ENCODE measurements at places on chromosomes 5 and 9.

GRCh38 chr5:1873243-1873959 is 9.3 kb downstream of the IRX4 start:
- no peak for DNase-seq

- DNase-seq, result no peak
These were observed 38.4 kb downstream of the IRX1 start for GRCh38 chr5:3634061-3634460.

- DNase-seq, result no peak
These were observed 197.0 kb downstream of the SEC61B start for GRCh38 chr9:99419070-99419469.

- no peak for DNase-seq
These were observed 5.6 kb downstream of the TLE1 start for GRCh38 chr9:81683704-81684103.

GRCh38 chr5:62538017-62538942 is 40.3 kb upstream of the LRRC70 start:
- DNase-seq, result peak; percentile 27

DNA sequence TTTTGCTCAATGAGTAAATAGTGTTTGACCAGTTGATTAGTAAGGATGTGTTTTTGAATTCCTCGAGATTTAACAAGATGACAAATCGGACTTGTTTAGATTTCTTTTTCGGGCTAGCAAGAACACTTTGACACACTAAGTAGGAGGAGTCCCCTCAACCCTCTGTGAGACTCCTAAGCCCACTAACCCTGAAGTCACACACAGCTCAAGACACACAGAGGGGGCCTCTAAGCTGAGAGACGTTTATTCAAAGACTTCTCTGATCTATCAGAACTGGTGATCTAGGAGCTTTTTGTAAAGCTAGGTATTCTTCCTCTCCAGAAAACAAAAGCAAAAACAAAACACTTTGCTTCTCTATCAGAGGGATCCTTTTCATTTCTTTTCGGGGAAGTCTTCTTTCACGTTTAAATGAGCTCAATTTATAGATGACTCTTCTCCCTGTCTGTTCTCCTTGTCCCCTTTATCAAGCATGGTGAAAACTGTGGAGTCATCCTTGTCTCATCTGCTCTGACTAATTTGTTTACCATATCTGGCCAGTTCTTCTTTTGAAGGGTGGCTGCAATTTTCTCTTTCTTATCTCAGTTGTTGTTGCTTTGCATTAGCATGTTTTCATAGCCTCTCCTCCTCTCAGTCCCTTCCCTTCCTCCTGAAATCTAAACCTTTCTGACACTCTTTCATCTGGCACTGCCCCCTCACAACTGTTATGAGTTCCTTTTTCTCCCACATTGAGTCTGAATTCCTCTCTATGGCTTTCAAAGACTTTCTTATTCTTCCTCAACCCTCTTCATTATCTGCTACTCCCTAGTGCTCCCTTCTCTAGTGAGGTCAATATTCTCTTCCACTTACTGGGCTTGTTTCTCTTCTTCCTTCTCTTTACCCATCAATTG is 68.5 kb upstream of the RAI14 start:
- DNase-seq, result peak; percentile 58

GRCh38 chr5:31783086-31783645 is 144.2 kb downstream of the PDZD2 start:
- no peak for DNase-seq

DNA sequence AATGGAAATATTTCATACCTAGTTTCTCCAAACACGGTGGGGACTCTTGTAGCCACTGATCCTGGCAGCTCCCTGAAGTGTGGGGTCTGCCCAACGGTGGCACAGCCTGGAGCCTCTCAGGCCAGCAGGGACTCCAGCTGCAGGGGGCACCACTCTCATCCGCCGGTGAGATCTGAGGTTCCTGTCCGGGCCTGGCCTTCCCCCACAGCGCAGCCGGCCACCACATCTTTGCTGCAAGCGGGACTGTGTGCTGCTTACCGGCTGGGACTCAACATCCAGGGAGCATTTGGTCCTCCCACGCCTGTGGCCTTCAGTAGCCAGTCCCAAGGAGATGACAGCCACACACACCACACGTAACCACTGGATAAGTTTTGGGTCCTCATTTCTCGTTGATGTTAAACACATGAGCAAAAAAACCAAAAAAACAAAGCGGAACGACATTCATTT is 7.7 kb upstream of the NKX2-5 start:
- DNase-seq, result no peak

DNA sequence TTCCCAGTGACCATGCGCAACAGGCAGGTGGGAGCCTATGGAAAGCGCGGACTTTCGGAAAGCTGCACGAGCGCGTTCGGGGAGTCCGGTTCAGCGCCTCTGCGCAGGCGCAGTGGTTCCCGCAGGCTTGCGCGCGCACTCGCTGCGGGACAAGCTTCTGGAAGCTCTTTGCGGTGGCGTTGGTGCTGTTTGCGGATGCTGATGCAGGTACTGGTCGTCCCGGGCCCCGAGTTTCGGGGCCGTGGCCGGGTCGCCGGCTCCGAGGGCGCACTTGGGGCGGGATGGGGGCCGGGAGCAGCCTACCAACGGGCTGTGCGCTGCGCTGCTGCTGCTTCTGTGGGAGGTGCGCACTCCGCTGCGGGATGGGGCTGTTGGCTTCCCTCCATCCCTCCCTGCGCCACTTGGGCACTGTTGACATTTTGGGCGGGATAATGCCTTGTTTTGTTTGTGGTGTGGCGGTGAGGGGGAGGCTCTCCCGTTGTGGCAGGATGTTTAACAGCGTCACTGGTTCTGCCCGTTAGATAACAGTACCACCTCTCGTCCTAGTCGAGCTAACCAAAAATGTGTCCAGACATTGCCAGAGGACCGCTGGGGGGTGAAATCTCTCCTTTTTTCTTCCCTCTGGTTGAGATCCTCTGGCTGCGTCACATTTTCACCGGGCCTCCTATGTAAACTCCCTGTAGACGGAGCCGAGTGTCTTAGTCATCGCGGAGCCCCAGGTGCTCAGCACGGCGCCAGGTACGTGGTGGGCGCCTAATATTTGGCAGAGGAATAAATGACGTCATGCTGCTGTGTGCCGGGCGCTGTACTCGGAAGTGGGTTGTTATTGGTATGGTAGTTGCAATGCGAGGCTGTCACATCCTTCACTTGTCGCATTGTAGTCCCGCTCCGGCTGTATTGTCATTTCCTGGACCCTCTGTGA is at the start of gene ZNF483:
Gene ZNF483, plus strand, starts transcription at position 124 of the 922 bp plus-strand sequence. CDS start 2,217 bp downstream, outside the sequence.
- DNase-seq, result peak; percentile 58

- DNase-seq, result no peak
These were observed 65.0 kb downstream of the STX17 start for GRCh38 chr9:99971410-99971809.

GRCh38 chr5:96209829-96210228 is 223.2 kb downstream of the PCSK1 start:
- no peak for DNase-seq

- DNase-seq, result no peak
These were observed at the start of gene C1QTNF3 for GRCh38 chr5:34043099-34043876. Gene C1QTNF3 (minus strand): TSS chr5:34043213. CDS start chr5:34043125, 88 bp downstream.

- DNase-seq, result no peak
These were observed 117.3 kb upstream of the PLPPR1 start for GRCh38 chr9:100911273-100911672.

DNA sequence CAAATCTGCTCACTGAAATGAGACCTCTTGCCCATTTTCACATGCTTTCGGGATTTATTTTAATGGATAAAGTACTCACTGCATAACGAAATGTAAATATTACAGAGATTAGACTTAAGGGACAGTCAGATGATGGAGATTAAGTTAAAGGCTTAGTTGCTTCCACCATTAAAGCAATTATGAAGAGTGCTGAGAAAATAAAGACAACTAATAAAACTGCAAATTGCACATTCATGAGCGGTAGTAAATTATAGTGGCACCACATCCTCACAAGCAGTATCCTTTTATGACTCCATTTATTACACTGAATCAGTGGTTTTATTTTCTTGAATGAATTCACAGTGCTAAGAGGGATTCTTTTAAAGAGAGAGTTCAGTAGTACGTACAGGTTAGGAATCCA is 76.2 kb upstream of the TMED7 start:
- DNase-seq, result no peak

- DNase-seq, result no peak
These were observed 58.2 kb upstream of the SMARCA2 start for GRCh38 chr9:1956958-1957357.

- peak; percentile 62 for DNase-seq
These were observed 6.9 kb upstream of the OTP start for GRCh38 chr5:77645158-77645994.

- no peak for DNase-seq
These were observed 100.5 kb upstream of the CCDC152 start for GRCh38 chr5:42655982-42656650.

GRCh38 chr5:32627219-32627870 is 42.0 kb downstream of the SUB1 start:
- no peak for DNase-seq

GRCh38 chr9:131276891-131277286 is 579 bp upstream of the FAM78A start:
- DNase-seq, result peak; percentile 40

DNA sequence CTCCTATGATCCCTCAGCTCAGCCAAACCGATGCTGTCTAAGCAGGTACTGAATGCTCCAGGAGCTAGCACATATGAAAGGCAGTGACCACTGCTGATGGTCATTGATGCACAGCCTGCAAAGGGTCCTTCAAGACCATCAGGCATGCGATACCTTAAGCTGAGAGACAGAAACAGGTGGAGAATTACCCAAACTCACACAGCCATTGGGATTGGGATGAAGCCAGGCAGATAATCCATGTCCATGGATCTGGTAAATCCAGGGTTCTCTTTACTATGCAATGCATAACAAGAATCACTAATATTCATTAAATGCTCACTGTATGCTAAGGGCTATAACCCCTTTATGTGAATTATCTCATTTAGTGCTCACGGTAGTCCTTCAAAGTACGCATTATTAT is 36.2 kb downstream of the RAPGEF1 start:
- no peak for DNase-seq

- DNase-seq, result peak; percentile 12
These were observed 129.1 kb upstream of the FBN2 start for GRCh38 chr5:128667152-128667551.

GRCh38 chr5:181105391-181106025 is 25.5 kb downstream of the OR2V1 start:
- no peak for DNase-seq

- no peak for DNase-seq
These were observed 11.7 kb downstream of the RICTOR start for GRCh38 chr5:39062530-39062929.

GRCh38 chr9:28301281-28301680 is 728.0 kb upstream of the C9orf72 start:
- DNase-seq, result no peak

GRCh38 chr9:68995776-68996175 is 18.1 kb downstream of the PRKACG start:
- DNase-seq, result no peak

DNA sequence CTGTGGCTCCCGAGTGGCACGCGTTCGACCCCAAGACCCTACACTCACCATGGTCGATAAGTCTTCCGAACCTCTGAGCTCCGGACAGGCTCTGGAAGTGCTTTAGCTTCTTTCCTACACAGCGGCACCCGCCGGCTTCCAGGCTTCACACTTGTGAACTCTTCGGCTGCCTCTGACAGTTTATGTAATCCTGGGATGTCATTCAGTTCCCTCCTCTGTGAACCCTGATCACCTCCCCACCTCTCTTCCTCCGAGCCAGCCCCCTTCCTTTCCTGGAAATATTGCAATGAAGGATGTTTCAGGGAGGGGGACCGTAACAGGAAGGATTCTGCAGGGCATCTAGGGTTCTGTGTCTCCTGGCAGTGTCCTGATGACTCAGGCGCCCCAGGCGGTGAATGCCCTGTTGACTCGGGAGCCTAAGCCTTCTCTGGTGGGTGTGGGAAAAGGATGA is at the start of gene CD14:
Gene CD14, minus strand, starts transcription at position 155 of the 451 bp plus-strand sequence. Its CDS starts 104 bp downstream, at position 51.
- DNase-seq, result no peak

DNA sequence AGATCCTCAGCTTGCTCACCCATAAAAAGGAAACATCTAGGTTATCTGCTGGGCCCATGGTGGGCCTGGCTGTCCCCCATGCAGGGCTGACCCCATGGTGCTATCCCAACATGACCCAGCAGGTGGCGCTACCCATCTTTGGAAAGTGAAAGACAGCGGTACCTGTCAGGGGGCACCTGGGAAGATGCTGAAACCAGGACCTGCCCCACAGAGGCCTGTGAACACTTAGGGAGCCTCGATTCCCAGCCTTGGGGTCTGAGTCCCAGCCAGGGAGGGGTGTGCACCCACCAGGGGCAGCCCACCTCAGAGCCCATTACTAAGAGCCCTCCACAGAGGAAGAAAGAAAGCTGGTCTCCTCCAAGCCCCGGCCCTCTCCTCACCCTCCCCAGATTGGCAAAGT is 46.6 kb upstream of the IPPK start:
- DNase-seq, result peak; percentile 71

GRCh38 chr9:10008101-10008799 is 604.6 kb downstream of the PTPRD start:
- no peak for DNase-seq

DNA sequence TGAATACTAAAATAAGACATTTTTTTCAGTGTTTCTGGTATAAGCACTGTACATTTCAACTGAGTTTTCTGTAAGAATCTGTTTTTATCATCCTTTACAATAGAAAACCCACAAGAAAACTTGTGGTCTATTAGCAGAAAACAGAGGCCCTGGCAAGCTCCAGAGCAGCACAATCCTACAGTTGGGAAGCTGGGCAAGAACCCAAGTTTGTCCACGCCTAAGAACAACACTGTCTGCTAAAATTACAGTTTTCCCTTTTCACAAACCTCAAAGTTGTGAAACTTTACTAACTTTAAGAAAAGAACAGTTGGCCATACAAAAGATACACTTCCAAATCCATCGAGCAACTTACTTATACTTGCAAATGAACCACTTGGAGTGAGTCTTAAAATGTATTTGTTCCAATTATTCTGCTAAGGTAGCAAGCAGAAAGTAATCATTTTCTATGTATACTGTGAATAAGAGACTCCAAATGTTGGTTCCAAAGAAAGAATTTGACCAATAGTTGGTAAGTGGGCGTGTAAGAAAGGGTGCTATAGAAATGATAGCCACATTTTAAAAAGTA is 982.0 kb upstream of the ARRDC3 start:
- no peak for DNase-seq

DNA sequence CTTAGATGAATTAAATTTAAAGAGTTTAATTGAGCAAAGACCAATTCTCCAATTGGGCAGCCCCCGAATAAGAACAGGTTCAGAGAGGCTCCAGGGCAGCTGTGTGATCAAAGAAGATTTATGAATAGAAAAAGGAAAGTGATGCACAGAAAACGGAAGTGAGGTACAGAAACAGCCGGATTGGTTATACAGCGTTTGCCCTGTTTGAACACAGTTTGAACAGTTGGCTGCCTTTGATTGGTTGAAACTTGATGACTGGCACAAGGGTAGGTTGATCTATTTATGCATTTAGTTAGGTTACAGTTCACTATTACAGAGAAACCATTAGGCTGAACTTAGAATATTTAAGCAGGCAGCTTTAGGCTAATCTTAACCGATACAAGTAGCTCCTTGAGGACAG is 29.5 kb downstream of the NIM1K start:
- no peak for DNase-seq

- no peak for DNase-seq
These were observed 120.5 kb upstream of the ADAMTSL1 start for GRCh38 chr9:18353473-18353872.

GRCh38 chr5:62029303-62029702 is 276.7 kb upstream of the KIF2A start:
- no peak for DNase-seq

All from GM12865 (cell line).